GM23338 (cell line): ENCODE measurements at places on chromosomes 2 and 18. TPM values are rescaled to one million over a fixed set of nuclear protein-coding genes. Genes with fewer than 3 reads are reported as not detected.

The IL1RN gene
- total RNA-seq = not detected in 2 replicates

The RSAD2 gene
- 0.10 TPM in 1 of 2 replicates, not detected in the other for total RNA-seq

The LOXHD1 gene
- 0.16 and 0.17 TPM in 2 replicates for total RNA-seq

The DSC2 gene
- 20.4 and 23.6 TPM in 2 replicates for total RNA-seq

The FER1L5 gene
- 0.27 and 0.76 TPM in 2 replicates for total RNA-seq

The TTN gene
- 8.3 and 12.5 TPM in 2 replicates for total RNA-seq

The COL6A3 gene
- total RNA-seq = 7.3 and 8.7 TPM in 2 replicates

The EGR4 gene
- total RNA-seq = not detected in 2 replicates

The REG1B gene
- not detected in 2 replicates for total RNA-seq

The UGT1A8 gene
- total RNA-seq = 0.45 TPM in 1 of 2 replicates, not detected in the other

The ARHGAP15 gene
- not detected in 2 replicates for total RNA-seq

GRCh38 chr2:85813982-85814801 is 60.4 kb downstream of the ATOH8 start:
- peak; percentile 90 for DNase-seq

- peak; percentile 79 for DNase-seq
Observed at GRCh38 chr2:100470898-100471514, 724 bp downstream of the NMS start.

DNA sequence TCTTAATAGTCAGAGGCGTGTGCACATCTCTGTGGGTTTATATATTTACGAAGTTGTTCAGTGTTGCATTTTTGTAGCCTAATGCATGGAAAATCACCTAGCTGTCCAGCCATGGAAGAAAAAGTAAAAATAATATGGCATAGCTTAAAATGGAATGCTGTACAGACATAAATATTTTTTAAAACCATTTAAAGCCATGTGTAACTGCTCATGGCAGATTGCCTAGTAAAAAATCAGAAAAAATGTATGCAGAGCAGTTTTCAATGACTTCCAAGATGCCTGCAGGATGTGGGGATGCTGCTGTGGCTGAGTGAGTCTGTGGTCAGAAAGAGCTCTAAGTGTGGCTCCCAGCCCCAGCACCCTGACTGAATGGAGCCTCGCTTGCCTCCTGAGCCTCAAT is 64.8 kb upstream of the ALKAL2 start:
- DNase-seq = no peak

DNA sequence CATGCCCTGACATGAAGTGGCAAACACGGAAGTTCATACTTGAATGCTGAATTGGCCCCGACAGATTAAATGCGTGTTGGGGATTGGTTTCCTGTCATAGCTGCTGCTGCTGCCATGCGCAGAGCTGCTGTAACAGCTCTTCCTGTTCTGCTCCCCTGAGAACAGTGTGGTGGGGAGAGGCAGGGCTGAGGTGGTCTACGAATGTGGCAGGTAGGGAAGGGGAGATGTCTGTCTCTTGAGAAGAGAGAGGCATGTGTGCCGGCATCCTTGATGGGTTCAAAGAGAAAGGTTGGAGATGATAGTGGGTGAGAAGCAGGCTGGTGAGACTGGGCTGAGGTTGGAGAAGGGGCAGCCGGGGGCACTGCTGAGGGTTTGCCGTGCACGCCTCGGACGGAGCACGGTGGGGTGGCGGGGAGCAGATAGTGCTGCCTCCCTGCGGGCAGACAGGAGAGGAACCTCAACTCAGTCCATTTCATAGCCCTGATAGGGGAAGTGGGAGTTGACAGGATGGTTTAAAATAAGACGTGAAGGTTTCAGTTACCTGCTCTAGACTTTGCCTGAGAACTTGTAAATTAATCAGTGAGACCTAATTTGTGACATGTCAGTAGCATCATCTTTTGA is 46.1 kb downstream of the TMEM185B start:
- DNase-seq = peak; percentile 46

DNA sequence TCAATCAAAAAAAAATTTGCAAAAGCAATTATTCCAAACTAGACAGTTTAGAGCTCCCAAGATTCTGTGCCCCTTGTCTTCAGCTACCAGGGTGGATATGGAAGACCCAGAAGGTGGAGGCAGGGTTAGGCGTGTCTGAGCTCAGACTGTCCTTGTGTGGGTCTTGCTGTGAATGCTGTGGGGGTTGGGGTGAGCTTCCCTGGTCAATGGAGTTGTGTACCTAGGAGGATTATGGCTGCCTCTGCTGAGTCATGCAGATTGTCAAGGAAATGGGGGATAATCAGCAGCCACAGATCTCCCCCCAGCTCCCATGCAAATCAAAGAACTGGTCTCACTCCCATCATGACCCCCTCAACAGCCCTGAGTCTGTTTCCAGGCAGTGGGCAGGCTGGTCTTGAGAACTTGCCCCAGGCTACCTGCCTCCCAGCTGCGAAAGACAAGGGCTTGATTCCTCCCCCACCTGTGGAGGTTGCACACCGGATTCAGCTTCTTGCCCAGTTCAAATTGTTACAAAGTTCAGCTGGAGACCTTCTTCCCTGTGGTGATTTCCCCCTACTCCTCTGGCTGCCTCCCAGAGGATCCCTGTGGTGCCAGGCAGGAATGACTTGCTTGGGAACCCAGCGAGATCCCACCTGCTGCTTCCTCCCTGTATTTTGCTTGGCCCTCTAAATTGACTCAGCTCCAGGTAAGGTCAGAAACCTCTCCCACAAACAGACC is 77.0 kb downstream of the RAD51AP2 start:
- DNase-seq = no peak

GRCh38 chr2:43511199-43511598 is 84.6 kb downstream of the THADA start:
- DNase-seq = no peak

DNA sequence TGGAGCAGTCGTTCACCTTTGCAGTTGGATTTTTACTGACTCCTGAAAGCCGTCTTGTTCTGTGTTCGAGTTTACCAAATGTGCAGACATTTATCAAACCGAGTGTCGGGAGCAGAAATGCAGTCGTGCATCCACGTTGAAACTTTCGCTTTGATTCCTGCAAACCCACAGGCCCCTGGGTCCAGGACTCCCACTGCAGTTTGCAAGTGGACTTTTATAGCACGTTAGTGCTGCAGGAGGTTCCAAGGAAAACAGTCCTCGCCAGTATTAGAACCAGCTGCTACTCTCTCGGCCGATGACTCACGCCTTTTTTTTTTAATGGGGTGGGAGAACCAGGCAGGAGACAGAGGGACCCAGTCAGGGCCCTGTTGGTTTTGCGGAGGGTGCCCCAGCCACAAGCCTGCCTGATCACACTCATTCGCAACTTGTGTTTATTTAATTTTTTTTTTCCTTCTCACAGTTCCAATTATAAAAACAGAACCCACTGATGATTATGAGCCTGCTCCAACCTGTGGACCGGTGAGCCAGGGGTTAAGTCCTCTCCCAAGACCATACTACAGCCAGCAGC is 90.1 kb downstream of the NFATC1 start:
- DNase-seq = no peak

- peak; percentile 20 for DNase-seq
Observed at GRCh38 chr2:152134488-152135280, 35.8 kb upstream of the CACNB4 start.

- no peak for DNase-seq
Observed at GRCh38 chr2:21260311-21260710, 136.5 kb downstream of the TDRD15 start.

GRCh38 chr2:84526562-84526961 is 10.3 kb downstream of the DNAH6 start:
- no peak for DNase-seq

GRCh38 chr2:144669196-144669987 is 149.5 kb upstream of the ZEB2 start:
- DNase-seq = no peak

- DNase-seq = no peak
Observed at GRCh38 chr2:164898475-164898874, 56.9 kb downstream of the SLC38A11 start.

DNA sequence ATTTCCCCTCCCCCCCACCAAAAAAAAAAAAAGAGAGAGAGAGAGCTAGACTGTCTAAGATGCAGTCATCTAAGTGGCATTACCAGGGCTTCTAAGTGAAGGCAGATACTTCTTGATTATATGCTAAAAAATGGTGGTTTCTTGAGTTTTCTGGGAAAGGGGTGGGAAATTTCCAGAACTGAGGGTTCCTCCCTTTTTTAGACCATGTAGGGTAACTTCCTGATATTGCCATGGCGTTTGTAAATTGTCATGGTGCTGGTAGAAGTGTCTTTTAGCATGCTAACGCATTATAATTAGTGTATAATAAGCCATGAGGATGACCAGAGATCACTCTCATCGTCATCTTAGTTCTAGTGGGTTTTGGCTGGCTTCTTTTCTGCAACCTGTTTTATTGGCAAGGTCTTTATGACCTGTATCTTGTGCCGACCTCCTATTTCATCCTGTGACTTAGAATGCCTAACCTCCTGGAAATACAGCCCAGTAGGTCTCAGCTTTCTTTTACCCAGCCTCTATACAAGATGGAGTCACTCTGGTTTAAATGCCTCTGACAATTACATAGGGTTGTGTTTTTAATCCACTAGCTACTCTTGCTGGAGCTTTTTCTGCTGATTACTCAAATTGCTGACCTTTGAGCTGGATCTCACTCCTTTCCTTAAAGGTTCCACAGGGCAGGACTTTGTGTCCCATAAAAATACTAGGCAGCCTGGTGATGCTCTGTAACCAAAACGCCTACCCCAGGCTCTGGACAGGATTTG is 30.4 kb upstream of the PROKR1 start:
- no peak for DNase-seq

DNA sequence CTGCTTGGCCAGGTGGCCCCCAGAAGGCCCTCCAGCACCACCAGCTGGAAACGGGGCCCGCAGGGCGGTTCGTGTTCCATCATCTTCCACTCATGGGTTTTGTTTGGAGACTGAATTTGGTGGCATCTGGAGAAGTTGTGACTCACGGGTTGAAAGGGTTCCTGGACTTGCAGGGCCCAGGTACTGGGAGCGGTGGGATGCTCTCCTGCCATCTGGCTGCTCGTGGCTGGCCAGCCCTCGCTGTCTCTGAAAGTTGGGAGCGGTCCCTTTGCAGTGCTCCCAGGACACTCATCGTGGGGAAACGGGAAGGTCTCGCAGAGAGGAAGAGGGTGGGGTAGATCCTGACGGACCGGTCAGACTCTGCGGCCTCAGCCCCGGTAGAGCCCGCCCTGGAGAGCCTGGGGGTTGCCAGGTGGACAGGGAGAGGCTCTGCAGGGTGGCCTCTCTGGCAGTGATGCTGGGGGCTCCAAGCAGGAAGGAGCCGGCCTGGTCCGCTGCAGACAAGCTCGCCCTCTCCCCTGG is 47.5 kb downstream of the TWIST2 start:
- no peak for DNase-seq

DNA sequence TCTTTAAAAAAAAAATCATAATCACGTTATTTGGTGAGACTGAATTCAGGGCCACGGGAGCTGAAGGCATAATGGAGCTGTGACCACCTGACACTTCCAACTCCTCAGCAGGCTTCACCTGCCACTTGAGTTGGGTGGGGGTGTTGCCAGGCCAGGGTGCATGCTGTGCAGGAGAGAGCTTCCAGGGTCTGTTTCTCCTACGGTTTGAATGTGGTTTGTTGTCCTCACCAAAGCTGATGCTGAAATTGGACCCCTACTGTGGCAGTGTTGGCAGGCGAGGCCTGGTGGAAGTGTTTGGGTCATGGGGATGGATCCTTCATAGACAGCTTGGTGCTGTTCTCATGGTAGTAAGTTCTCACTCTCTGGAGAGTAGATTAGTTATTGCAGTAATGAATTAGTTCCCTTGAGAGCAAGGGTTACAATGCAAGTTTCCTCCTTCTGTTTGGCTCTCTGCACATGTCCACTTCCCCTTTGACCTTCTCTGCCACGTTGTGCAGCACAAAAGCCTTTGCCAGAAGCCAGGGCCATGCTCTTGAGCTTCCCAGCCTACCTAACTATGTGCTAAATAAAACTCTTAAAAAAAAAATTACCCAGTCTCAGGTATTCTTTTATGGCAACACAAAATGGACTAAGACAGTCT is 38.3 kb upstream of the ANKRD44 start:
- DNase-seq = no peak

- no peak for DNase-seq
Observed at GRCh38 chr2:119232666-119232993, 9.0 kb downstream of the STEAP3 start.
